Posterior vena cava (tissue), 2 donors: ENCODE measurements at places on chromosomes 1 and 21. TPM values are rescaled to one million over a fixed set of nuclear protein-coding genes. Genes with fewer than 3 reads are reported as not detected.

DNA sequence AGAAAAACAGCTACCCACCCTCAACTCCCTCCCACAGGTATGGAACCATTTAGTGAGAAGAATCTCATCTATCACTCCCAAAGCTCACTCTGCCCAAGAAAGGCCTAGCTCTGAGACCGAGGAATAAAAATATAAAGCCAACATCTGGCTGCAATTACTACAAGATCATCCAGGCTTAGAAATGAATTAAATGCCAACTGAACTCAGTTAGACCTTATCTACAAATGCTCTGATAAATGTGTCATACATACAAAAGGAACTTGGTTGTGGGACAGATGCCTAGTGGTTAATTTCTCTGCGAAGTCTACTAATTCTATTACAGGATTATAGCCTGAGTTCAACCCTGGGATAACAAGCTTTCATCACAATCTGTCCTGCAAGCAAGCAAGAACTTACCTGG lies 6.7 kb downstream of the ADIPOR1 start:
- no peak for DNase-seq

- no peak for DNase-seq
Measured at GRCh38 chr21:21057349-21058062, 59.3 kb downstream of the NCAM2 start.

DNA sequence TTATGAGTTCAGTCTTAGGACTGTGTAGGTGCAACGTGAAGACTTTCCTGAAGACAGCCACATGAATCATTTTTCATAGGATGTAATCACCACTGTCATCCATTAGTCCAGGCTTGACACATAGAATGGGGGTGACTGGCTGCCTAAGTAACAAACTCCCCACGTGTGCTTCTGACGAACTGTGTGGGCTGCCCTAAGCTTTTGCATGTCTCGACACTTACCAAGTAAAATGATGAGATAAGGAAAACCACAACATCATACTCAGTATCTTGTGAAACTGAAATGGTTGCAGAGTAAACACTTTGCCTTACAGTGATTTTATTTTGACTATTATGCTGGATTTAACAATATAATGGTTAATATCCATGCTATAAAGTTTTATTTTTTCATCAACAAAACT lies 19.5 kb downstream of the ERG start:
- no peak for DNase-seq

Gene KCNQ4
- 10.3 TPM for total RNA-seq

GRCh38 chr1:209404577-209404976 lies 178.9 kb upstream of the CAMK1G start:
- DNase-seq, result no peak
